Forelimb muscle (tissue), 1 donor: ENCODE measurements at places on chromosomes 13 and 19. TPM values are rescaled to one million over a fixed set of nuclear protein-coding genes. Genes with fewer than 3 reads are reported as not detected.

GRCh38 chr13:25192489-25192888 lies 20.4 kb upstream of the AMER2 start:
- no peak for DNase-seq

WASF3 gene
- 9.9 TPM for polyA plus RNA-seq

DNA sequence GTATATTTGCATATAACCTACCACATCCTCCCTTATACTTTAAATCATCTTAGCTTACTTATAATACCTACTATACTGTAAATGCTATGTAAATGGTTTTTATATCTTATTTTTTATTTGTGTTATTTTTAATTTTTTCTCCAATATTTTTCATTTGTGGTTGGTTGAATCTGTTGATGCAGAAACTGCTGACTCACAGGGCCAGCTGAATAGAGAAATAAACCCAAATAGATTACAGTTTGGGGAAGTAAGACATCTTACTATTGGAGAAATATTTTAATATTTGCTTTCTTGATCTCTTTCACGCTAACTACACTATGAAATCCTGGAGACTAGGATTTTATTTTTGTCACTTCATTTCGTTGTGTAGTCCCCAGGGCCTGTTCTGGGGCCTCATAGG lies 7.1 kb downstream of the SMAD9 start:
- DNase-seq = no peak

PLEKHF1 gene
- polyA plus RNA-seq = 4.0 TPM
